Esophagus mucosa (tissue), 1 donor: ENCODE measurements at places on chromosomes 7 and 10.

- ATAC-seq, result no peak
Measured at GRCh38 chr7:29527505-29528108, 36.0 kb upstream of the PRR15 start.

DNA sequence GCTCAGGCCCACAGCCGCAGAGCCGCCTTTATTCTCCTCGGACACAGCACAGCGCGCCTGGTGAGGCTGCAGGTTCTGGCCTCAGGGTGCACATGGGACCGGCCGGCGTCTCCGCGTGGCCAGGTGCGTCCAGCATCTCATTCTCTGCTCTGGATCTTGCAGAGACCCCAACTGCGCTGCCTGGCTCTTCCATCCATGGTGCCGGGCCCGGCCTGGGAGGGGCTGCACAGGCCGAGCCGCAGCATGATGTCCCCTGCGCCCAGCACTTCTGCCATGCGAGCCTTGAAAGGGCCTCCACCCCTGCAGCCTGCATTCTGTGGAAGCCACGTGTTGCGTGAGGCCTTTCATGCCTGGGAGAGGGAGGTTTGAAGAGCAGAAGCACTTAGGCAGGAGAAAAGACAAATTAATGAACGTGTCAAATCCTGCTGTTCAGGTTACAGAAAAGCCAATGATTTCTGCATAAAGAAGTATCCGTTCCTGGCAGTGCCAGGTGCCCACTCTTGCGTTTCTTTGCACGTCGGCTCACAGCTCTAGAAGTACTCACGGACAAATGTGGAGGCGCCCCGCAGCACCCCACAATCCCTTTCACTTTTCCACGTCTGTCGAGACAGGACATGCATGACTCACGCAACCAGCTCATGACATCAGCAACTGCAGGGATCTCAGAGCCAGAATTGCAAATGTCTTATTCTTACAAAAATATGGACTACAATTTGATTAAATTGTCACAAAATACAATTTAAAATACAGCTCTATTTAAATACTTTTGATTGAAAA is 571.4 kb downstream of the DNAJB6 start:
- no peak for ATAC-seq

DNA sequence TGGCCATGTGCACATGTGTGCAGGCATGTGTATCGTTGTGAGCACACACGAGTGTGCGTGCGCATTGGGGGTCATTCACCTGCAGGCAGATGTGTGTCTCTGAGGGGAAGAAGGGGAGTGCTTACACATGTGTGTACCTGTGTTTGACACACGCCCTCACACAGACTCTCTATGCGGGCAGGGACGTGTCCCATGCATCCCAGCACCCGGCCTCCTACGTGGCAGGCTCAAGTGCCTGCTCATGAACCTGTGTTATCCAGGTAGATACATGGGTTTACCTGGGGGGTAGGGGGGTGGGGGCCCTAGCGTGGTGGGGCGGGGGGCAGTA is 18.6 kb downstream of the KCP start:
- ATAC-seq, result no peak

- ATAC-seq, result no peak
Measured at GRCh38 chr10:1147810-1148209, 91.6 kb downstream of the WDR37 start.

DNA sequence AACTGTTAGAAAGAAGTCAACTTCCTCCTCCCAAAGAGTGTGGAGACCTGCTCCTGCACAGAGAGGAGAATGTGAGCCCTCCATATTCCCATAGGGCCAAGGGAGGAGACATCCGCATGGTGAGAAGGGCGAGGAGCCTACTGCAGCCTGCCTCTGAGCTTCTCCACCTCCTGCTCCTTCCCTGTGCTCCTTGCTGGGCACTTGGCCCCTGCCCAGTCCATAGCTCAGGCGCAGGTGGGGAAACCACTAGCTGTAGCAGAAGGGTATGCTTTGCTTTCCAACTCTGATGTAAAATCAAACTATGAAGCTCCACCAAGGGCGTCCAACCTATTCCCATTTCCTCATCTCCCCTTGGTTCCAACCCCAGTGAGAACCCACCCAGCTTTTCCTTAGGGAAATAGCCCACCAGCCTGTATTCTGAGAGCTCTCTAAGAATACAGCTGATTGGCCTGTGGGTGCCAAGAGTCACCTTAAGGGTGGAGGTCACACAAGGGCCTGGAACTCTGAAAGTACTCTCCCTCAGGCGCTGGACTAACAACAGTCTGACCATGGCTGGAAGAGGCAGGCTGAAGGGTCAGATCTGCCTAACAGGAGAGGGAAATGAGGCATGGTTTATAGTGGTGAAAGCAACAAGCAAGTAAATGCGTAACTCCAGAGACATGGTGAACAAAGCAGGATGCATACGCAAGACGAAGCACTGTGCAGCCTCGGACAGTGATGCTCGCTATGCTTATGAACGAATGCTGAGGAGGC is 13.9 kb downstream of the ZNF488 start:
- no peak for ATAC-seq

DNA sequence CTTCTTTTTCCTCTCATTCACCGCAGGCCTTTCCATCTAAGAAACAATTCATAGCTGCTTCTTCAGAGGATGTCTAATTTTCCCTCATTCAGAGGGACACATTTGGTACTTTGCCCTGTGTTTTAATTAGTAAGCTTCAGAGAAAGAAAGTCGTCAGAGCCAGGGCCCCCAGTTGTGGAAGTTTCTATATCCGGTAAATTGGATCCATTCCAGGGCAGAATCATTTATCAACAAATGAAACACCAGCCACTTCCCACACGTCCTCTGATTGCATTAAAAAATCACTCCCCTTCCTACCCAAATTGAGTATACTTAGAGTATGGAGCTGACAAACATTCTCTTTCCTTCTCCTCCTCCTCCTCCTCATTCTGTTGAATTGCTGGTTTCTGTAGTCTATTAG is 205.8 kb upstream of the HDAC9 start:
- ATAC-seq, result no peak

DNA sequence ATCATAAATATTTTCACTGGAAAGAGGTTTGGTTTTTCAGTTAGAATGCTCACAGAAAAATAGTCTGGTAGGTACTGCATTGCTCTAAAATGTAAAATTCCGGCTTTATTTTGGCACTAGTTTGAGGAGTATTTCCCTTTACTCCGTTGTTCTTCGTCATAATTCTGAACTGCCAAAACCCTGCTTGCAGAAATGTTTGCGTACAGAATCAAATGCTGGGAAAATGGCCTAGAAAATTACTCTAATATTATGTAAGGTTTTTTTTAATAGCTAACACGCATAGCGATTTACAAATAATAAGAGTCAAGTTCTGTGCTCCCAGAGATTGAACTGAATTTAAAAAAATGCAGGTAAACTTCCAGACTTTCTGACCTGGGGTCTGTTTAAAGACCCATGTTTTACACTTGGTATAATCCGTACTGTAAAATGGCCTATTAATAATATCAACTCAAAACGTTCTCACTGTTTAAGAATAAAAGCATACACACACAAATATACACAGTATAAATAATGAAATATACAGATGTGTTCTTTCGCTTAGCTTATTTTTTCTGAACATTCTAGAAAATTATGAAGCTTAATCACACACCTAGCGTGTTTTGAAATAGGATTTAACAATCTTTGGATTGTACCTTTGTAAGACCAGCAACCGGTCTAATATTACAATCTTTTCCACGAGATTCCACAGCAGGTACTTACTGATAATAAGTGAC is 23.5 kb upstream of the ANLN start:
- no peak for ATAC-seq

DNA sequence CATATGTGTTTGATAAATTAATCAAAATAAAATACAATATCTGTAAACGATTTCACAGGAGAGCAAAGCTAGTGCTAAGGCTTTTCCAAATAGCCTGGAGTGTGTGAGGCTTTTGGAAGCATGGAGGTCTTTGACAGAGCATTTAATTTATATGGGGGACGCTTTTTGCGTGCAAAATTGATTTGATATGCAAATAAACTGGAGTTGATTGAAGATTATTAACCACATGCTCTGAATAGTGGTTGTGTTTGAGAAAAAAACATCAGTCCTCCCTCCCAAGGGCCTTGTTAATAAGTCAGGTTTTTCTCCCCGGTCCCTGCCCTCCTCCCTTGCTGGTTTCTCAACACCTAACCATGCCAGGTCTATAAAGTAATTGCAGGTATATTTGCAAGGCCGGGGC is 85.1 kb upstream of the FGFR2 start:
- ATAC-seq, result no peak

DNA sequence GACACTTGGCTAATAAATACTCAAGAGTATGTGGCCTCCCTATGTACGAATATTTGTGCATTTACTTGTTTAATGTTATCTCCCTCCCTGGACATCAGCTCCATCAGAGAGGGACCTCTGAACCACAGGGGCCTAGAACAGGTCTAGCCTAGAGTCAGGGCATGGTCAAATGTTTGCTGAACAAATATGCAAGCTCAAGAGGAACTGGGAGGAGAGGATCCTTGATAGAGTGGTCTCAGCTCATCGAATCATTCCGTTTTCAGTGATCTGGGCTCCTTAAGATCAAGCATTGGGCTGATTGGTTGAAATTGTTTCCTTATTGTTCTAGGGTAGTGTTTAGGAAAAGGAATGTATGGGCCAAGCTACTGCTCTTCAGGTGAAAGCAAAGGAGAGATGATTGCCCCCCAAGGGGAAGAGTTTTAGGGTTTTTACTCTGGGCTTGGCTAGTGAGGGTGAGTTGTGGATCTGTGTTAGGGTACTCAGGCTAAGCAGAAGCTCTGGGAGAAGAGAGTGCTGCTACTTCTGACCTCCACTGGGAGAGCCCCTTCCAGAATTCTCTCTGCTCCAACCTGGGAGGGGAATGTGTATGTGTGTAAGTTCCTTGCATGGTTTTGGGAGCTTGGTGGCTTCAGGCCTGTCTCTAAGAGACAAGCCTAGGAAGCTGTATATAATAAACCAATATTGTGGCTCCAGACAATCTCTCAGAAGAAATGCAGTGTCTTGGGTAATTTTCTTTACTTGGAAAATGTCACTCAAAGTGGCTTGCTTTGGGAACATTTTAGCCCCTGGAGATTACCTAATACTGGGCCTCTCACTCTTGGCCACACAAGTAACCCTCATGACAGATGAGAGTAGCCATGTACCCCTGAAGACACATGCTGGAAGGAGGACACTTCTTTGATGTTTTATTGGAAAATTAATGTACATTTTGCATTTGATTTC is 110.0 kb downstream of the EMX2 start:
- peak; percentile 16 for ATAC-seq

DNA sequence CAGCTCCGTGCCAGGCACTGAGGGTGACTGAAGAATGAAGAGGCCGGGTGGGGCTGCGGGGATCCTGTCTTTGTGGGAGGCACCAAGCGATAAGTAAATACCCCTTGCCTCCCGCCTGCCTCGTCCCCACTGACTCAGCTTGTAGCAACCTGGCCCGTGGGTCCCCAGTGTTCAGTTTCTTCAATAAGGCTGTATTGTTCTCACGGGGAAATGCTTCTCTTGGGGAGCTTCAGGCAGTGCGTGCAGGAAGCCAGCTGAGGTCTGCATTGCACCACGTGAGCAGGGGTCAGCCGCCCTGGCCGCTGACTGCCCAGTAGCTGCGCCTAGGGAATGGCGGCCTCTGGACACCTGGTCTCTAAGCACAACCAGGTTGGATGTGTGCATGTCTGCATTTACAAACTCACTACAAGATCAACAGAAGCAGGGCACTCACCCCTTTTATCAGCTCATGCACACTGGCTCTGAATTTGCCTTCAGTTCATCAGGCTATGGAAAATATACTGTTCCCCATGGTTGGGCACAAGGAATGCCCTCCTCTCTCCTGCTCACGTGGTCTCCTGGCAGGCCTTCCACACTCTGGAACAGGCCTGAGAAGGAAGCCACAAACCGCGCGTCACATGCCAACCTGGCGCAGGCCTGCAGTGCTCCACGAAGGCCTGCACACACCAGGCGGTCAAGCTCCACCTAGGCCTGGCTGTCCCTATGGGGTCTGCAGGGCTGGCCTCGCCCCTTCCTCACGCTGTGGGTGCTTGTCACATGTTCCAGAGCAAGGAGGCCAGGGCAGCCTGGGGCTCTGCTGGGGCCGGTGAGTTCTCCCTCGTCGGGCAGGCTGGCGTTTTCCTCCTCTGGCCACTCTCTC is 135.7 kb upstream of the RNF32 start:
- ATAC-seq, result no peak

GRCh38 chr7:120583899-120584586 is 273.9 kb downstream of the TSPAN12 start:
- no peak for ATAC-seq

GRCh38 chr7:46781901-46782439 is 799.9 kb downstream of the TNS3 start:
- ATAC-seq, result no peak

- no peak for ATAC-seq
Measured at GRCh38 chr7:83119026-83119382, 43.7 kb downstream of the PCLO start.

DNA sequence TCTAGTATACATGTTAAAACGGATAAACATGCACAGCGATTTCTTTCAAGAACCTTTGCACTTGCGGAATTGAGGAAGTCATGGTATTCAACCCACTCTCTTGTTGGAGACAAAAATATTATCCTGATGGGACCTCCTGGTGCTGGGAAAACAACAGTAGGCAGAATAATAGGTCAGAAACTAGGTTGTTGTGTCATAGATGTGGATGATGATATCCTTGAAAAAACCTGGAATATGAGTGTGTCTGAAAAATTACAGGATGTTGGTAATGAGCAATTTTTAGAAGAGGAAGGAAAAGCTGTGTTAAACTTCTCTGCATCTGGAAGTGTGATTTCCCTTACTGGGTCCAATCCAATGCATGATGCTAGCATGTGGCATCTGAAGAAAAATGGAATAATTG is 6.9 kb downstream of the THNSL1 start:
- ATAC-seq, result no peak

GRCh38 chr7:158328376-158329013 is 259.1 kb downstream of the PTPRN2 start:
- no peak for ATAC-seq

DNA sequence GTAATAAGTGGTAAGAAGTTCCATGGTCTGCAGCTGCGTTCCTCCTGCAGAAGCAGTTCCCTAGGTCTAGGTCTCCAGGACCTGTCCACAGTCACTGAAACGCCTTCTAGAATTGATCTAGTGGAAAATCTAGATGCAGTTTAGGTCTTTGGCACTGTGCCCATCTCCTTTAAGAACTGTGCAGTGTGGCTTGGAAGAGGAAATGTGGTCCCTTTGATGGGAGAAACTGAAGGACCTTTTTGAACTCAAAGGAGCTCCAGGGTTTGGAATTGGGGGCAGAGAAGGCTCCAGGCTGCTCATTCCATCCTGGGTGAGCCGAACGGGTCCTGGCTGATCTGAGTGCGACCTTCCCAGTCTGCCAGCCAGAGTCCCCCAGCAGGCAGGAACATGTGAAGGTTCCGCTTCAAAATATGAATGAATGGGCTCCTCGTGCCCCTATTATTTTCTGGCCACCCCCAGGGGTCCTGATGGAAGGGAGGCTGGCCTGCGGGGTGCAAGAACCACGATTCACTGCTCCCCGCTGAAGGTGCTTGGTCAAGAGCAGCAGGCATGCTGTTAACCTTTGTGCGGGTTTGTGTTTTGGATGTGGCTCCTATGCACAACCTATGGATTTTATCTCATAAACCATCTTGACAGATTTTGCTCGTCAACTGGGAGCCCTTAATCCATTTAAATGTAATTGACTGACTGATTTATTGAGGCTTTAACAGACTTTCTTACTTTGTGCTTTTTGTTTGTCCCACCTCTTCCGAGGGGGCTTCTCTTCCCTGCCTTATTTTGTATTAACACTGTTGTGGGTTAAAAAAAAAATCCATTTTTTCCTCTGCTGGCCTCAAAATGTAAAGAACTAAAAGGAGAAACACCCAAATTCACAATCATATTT is 36.7 kb downstream of the ZNF467 start:
- no peak for ATAC-seq

- ATAC-seq, result peak; percentile 46
Measured at GRCh38 chr7:55557666-55558188, 14.6 kb downstream of the VOPP1 start.
